ENCODE measurements at places on chromosomes 4 and X.

- DNase-seq: no peak
Observed at GRCh38 chr4:189769131-189769530, 171.5 kb upstream of the FRG1 start.

GRCh38 chr4:109599046-109599652 is 39.1 kb downstream of the MCUB start:
- no peak for DNase-seq

DNA sequence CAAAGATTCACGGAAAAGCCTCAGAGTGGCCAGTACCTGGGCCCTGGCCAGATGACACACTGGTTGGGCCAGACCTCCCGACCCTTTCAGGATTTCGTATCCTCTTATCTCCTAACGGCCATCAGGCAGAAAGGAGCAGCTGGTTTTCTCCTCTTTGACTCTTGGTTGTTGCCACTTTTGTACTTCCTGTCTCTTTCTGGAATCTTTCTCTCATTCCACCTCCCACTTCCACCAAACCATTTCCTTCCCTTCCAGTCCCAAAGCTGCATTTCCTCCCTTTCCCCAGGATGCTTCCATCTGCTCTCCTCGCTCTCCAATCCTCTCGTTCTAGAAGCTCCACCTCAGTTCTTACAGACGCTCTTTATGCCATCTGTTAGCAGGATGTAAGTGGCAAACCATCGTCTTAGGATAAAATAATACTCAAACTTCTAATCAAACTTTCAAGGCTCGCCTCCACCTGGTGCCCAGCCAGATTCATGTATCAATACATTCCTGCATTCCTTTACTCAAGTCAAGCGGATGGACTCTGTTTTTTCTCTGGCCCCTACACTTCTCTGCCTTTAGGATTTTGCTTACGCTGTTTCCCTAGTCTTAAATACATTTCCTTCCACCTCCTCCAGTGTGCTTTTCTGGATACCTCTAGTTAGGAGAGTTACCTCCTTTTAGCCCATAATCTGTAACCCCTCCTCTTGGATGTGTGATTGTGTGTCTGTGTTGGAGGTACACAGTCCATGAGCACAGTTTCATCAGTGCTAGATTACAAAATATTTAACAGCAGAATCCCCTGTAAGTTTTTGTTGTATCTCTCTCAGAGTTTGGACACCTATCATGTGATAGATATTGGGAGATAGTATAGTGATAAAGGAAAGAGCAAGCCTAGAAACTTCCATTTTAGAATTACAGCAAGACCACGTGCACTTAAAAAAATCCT is 70.4 kb downstream of the LDB2 start:
- no peak for DNase-seq

- no peak for DNase-seq
Observed at GRCh38 chrX:111662292-111662691, 18.7 kb upstream of the ALG13 start.

- no peak for DNase-seq
Observed at GRCh38 chr4:152360045-152360410, 175.9 kb downstream of the FBXW7 start.
